ENCODE measurements at places on chromosomes 2 and 18.

GRCh38 chr2:40243581-40244187 is 208.2 kb downstream of the SLC8A1 start:
- no peak for DNase-seq

DNA sequence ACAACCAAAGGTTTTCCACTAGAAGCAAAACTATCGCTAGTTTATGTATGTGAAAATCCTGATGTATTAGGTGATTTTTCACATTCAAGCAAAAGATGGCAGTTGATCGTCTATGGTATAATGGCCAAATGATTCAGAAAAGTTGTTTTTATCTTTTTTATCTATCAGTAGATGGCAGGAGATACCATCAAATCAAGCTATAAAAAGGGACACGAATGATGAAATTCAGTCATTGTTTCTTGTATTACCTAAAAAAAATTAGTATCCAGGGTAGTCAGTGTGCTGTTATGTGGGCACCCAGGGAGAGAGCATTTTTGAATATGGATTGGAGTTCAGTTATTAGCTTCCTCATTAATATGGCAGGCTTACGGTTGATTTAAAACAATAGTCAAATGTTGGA is 22.9 kb upstream of the CAVIN2 start:
- no peak for DNase-seq

- DNase-seq = no peak
Measured at GRCh38 chr18:10814336-10814735, 288.5 kb downstream of the NAPG start.

DNA sequence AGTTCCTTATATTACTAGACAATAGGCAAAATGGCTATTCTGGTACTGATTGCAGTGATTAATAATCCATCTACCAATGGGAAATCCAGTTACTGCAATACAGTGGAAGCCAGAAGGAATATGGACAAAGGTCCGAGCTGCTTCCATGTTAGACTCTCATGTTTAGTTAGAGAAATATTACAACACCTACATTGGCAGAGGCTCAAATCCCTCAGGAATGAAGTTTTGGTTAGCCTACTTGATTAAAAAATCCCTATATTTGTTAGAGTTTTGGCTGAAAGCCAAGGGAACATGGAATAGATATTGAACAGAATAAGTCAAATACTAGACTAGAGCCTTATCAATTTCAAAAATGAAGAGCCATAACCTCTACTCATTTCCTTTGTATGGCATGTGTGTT is 48.5 kb downstream of the ARL6IP6 start:
- no peak for DNase-seq

DNA sequence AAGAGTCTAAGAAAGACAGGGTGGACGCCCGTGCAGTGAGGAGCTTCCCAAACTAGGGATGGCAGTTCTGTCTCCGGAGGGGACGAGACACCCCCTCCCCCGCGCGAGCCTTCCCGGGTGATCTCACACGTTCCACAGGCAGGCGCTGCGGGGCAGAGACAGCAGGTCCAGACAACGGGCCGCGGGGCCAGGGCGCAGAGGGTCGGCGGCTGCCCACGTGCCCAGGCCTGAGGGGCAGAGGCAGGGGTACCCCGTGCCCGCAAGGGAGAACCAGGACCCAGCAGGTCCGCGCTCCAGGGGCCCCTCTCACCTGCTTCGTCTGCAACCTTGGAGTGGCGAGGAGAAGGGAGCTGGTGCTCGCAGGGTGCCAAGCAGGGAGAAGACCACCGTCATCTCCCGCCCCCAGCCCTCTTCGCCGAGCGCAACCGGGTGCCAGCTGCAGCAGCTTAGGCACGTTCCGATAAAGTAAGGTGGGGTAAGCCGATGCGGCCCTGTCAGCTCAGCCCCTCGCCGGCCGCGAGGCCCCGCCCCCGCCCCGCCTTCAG is at the start of gene GPR155:
Gene GPR155 (minus strand): TSS at position 467 of the 545 bp plus-strand sequence. CDS start 5,073 bp downstream, outside the sequence.
- no peak for DNase-seq
